NCI-H1436 treated with DMSO at 0.1 percent for 48 hours (cell line): ENCODE measurements at places on chromosomes 11 and 22.

DNA sequence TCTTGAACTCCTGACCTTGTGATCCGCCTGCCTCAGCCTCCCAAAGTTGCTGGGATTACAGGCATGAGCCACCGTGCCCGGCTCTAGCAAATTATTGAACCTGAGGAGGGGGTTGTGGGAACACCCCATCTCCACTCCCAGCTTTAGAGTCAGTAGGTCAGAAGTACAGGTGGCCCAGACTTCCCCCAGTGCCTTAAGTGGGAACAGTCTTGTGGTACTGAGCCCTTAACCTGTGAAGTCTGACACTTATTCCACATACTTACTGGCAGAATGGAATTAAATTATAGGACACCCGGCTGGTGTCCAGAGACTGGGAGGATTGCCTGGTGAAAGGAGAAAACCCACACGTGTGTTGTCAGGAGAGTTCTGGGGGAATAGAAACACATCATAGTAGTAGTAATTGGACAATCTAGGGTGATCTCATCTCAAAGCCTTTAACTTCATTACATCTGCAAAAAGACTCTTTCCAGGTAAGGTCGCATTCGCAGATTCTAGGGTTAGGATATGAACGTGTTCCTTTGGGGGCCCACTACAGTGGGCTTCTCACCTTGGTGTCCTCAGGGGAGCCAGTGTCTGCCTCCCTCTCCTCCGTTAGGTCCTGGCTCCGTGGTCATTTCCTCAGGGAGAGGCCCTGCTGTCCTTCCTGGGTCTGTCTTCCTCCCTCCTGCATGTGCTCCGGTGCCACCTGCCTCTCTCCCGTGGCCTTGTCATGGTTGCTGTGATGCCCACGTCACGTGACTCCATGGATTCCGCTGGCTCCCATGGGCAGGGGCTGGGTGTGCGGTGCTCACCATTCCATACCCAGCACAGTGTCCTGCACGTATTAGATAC, 63.8 kb downstream of the BCR start:
- no peak for DNase-seq

DNA sequence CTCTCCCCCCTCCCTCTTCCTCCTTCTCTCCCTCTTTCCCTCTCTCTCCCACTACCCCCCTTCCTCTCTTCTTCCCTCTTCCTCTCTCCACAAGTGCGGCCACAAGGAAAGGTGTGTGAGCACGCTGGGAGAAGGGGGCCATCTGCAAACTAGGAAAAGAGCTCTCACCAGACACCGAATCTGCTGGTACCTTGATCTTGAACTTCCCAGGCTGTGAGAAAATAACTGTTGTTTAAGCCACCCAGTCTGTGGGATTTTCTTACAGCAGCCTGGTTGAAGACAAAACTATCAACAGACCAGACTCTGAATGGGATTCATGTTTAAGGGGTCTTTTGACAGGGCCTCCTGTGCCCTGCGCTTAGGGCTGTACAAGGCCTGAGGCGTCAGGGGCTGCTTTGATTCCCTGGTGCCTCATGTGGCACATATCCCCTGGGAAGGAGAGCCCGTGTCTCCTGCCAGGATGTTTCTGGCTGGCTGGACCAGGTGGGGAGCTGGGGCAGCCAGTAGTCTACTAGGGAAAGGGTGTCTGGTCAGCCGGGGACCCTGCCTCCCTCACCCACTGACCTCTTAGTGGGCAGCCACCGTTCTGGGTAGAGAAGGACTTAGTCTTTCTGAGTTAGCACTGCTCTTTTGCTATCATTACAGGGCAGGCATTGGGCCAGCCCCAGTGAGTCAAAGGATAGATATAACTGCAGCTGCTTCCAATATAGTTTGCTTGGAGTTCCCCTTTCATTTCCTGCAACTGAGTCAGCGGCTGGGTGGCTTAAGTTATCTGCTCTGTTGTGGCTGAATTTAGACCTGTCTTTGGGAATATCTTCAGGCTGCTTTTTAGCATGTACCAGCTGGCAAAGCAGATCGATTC, 6.2 kb downstream of the PANX1 start:
- DNase-seq: no peak

DNA sequence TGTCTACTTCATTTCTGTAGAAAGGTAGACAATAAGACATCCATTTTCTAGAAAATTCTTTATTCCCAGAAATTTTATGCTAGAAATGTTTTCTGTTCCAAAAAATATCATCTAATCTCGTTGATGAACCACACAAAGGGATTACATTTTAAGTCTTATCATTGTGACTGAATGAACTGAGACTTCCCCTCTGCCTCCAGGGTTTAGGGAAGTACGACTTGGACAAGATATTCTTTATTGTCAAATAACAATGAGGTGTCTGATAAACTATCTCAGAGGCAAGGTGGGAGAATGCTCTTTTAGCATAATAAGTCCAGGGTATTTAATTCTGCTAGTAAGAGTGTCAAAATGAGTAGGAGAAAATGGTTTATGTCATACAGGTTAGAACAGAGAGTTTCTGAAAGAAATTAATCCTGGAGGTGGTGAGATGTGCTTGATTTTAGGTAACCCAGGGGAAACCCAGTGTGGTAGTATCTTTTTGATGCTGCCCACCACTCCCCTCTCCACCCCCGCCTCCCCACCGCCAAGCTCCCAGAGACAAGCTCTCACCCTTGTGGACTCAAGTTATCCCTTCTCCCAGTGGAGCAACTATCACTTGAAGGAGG, 100.6 kb downstream of the CD44 start:
- no peak for DNase-seq

GRCh38 chr11:90349731-90350130, 126.9 kb upstream of the CHORDC1 start:
- DNase-seq: no peak

- no peak for DNase-seq
Measured at GRCh38 chr11:118625036-118625690, 17.7 kb downstream of the PHLDB1 start.

- DNase-seq: no peak
Measured at GRCh38 chr11:12900496-12900895, 108.6 kb upstream of the RASSF10 start.

- DNase-seq: no peak
Measured at GRCh38 chr11:12692229-12693075, 18.2 kb downstream of the TEAD1 start.

DNA sequence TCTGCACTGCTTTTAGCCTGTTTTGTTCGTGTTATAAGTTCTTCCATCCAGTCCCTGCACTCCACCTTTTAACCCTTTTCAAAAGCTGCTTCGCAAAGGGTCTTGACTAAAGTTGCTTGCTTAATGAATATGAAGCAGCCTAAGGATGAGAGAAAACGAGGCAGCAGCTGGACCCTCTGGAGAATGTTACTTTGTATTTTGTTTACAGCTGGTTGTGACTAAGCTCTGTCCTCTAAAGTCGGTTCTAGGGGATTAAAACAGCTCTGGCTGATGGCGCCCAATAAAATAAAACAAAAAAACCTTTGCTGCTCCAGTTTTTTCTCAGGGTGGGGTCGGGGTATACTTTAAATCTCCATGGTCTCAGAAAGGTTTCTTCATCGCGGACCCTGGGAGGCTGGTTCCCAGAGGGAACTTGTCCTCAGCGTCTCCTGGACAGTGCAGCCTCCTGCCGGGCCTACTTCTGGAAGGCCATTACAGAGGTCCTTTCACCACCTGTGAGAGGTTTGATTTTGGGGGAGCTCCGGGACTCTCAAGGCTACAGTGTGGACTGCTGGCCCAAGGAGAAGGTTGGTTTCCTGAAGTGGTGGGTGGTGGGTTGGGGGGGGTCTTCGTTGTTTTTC, 836 bp upstream of the RBM4 start:
- no peak for DNase-seq

DNA sequence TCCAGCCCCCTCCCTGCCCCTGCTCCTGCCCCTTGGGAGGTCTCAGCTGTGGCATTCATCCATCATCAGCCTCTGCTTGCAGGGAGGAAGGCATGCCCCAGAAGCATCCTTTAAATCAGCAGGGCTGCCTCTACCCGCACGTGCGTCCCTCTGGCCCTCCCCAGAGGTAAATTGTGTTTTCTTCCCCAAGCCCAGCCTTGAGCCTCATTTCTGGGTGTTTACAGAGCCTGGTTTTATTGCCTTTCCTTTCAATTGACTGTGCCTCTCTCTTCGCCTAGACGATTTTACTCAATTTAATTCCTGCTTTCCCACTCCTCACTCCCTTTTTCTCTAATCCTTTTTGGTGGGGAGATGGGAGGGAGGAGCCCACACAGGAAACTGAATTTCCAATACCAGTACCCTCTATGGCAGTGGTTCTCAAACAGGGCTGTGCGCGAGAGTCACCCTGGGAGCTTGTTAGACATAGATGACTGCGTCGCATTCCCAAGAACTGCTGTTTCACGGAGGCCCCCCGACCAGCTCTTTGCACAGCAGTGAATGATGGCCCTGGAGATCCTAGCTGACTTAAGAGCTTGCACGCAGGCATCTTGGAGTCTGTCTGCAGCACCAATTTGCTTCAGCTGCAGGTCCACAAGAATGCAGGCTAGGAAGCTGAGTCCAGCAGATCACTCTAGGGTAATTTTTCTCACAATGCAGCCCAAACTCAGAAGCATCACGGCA, 15.1 kb upstream of the OAF start:
- no peak for DNase-seq

DNA sequence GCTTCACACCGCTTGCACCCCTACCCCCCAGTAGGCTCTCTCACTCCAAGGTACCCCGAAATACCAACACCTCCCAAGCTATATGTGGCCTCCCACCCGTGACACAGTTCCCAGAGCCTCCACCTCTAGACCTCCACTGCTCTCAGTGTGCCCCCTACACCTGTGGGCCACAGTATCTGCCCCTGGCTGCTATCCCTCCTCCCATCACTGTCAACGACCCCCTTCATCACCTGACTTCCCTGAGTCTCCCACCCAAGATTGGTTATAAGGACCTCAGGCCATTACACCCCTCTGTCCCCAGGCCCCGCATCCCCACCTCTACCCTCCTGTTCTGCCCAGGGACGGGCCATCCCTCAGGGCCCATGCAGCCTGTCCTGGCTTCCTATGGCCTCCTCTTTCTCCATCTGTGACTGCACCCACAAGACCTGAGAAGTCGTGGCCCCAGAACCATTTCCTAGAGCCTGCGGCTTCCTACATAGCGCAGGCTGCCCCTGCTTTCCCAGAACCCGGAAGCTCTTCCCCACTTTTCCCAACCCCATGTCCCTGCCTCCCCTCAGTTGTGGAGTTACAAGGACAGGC, 734 bp downstream of the ACR start:
- DNase-seq: no peak

GRCh38 chr11:64535811-64536210, 55.2 kb upstream of the SLC22A12 start:
- DNase-seq: no peak

DNA sequence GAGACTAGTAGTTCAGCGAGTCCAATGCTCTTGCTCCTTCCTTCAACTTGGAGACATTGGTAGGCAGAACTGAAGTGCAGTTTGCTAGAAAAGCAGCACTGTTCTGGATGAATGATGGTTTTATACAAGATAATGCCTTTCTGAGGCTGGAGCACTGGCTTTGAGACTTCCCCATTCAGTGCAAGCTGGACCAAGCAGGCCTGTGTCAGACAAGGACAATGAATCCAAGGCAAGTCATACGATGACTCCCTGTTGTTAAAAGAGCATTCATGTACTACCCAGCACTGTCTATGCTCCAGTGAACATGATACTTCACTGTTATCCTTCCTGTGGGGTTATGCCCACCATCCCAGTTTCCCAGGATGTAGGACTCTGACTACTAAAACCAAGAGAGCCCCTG, 242.3 kb upstream of the RAG2 start:
- no peak for DNase-seq

DNA sequence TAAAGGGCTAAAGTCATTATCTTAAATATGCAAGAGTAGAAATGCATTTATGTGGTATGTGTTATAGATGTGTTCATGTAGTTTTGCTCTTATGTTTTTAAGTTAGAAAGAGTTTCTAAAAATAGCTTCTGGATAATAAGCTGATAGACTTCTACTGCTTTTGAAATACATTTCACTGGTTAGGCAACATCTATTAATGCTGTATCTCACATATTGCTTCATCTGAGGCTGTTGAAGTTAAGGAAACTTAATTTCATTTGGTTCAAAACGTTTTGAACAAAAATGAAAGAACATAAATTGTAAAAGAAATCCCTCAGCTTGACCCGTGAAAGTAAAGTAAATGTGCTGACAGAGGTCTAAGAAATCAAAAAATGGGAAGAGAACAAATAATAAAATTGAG, 164.0 kb upstream of the CTSC start:
- no peak for DNase-seq

- no peak for DNase-seq
Measured at GRCh38 chr11:46618837-46619236, 1.5 kb downstream of the ATG13 start.

DNA sequence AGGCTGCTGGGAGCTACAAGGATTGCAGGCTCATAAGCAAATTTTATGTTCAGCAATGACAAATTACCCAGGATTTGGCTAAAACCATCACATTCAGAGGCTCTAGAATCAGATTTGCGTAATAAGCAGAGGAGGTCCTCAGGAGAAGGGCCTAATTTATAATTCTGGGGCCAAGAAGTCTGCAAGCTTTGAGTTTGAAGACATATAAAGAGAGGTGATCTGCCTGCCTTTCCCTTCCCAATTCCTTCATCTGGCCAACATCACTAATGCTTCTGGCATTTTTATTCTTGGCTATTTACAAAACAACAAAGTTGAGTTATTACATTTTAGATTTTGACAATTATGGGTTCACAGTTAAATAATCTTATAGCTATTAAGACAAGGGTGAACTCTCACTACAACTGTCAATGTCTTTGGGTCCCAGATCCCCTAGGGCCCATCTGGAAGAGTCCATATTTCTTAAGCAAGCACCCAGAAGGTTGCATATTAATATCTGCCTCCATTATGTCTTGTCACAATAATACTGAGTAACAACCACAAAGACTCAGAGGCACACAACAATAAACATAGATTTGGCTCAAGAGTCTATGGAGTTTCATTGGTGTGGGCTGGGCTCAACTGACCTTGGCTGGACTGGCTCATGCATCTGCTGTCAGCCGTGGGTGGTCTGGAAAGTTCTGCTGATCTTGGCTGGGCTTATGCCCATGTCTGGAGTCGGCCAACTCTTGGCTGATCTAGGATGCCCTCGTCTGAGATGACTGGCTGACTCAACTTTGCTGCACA, 67.2 kb upstream of the CD82 start:
- no peak for DNase-seq

GRCh38 chr11:76664578-76665061, 5.9 kb downstream of the LRRC32 start:
- DNase-seq: no peak

GRCh38 chr11:119087747-119088241, 3.1 kb downstream of the HMBS start:
- DNase-seq: no peak

DNA sequence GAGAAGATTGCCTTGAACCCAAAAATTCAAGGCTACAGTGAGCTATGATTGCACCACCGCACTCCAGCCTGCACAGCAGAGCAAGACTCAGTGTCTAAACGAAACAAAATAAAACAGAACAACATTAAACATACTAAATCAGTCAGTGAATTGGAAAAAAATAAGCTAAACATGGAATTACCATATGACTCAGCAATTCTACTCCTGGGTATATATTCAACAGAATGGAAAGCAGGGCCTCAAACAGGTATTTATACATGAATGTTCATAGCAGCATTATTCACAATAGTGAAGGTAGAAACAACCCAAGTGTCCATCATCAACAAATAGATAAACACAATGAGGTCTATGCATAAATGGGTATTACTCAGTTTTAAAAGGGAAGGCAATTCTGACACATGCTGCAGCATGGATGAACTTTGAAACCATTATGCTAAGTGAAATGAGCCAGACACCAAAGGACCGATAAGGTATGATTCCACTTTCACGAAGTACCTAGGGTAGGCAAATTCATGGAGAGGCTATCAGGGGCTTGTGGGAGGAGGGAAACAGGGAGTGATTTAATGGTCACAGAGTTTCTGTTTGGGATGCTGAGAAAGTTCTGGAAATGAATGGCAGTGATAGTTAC, 15.5 kb downstream of the NTM start:
- DNase-seq: no peak

- DNase-seq: no peak
Measured at GRCh38 chr11:64620381-64620971, 29.5 kb downstream of the SLC22A12 start.
